Stimulated activated naive CD4-positive, alpha-beta T cell treated with Interleukin-2 at 50 U/mL for 16 hours (primary cell): ENCODE measurements at places on chromosomes 3 and 15.

GRCh38 chr3:49805897-49806701, 3.0 kb downstream of the INKA1 start:
- DNase-seq, result no peak

GRCh38 chr15:62681939-62682896, 360.3 kb upstream of the TPM1 start:
- DNase-seq, result no peak

DNA sequence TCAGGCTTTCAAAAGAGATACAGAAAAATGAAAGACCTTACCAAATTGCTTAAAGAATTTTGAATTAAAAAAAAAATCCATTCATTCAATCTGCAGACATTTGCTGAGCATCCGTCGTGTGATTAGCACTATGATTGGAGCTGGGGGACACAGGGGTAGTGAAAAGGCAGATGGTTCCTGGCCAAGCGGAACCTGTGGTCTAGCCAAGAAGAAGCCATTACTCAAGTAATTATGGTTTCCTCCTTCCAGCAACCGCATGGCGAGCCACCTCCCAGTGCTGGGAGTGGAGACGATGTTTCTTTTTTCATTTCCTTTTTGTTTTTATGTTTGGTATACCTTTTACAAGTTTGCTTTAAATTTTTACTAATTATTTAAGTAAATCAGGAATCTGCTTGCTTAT, 140.2 kb downstream of the CACNA2D3 start:
- DNase-seq, result no peak

DNA sequence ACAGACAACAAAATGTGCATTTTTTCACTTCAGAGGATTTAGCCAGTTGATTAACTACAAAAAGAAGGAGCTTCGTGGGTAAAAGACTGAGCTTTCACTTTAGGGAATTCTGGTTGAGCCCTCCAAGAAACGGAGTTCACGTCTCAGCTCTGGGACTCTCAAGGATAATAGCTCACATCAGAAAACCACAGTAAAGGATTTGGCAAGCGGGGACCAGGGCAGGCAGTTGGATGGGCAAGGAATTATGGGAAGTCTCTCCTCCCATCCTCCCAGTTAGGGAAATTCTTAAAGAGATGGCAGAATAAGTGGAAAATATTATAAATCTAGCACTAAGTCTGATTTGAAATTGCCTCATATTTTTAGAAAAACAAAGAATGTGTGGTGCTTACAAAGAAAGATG, 188.3 kb upstream of the EOMES start:
- DNase-seq, result no peak

DNA sequence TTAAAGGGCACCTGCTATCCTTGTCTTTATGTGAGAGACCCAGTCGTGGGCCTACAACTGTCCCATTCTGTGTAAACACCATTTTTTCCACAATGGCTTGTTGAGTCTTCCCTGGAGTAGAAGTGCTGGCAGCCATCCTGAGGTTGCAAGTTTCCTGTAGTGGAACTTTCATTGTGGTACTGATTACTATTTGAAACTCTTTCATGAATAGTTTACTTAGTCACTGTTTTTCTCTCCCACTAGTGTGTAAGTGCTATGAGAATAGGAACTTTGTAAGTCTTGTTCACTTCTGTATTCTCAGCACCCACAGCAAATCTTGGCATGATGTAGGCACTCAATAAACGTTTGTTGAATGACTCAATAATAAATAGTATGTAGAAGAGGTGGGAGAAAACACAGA, 48.6 kb downstream of the RARB start:
- DNase-seq, result no peak

- DNase-seq, result no peak
Observed at GRCh38 chr3:25412269-25412668, 15.8 kb upstream of the RARB start.
